Activated CD4-positive, alpha-beta T cell treated with anti-CD3 and anti-CD28 coated beads for 4 hours (primary cell): ENCODE measurements at places on chromosomes 2 and 18.

DNA sequence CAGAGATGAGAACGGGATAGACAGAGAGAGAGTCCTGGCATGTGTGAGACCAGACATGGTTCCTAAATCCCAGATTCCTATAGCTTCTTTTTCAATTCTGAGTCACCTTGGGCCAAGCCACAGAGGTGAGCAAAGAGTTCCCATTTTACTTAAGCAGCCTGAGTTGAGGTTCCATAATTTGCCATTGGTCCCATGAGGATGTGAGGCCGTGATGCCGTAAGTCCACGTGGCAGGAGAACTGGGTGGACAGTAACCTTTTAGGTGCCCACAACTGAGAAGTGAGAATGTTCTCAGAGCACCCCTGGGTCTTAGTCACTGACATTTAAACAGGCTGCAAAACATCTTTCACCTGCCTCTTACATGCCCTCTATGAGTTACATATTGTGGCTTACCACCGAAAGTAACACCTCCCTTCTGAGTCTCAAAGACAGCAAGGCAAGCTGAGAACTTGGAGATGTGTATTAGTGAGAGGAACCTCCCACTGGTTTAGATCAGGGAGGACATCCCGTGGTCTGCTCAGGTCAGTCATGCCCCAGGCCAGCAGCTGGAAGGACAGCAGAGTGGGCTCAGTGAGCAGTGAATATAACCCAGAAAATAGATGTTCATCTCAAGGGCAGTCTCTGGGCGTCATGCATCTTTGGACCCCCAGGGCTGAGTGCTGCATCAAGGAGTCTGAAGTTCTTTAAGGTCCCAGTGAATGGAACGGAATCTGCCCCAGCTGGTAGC lies 127.9 kb upstream of the LGALSL start:
- peak; percentile 52 for DNase-seq

DNA sequence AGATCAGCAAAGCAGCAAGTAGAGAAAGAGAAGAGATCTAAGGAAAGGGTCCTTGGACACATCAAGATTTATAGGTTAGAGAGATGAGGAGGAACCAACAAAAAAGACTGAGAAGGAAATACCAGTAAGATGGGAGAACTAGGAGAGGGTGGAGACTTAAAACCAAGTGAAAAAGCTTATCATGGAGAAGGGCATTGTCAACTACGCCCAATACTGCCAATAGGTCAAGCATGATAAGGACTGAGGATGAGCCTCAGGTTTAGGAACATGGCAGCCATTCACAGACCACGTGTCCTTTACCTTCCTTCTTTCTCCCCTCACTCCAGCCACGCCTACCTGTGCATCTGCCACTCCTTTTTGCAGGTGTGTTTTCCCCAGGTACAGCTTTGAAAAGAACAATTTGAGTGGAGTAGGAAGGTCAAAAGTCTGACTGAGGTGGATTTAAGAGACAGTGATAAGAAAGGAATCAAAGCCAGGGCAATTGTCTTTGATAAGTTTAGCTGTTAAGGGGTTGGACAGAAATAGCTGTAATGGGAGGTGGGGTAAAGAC lies 238.7 kb downstream of the STK39 start:
- no peak for DNase-seq

DNA sequence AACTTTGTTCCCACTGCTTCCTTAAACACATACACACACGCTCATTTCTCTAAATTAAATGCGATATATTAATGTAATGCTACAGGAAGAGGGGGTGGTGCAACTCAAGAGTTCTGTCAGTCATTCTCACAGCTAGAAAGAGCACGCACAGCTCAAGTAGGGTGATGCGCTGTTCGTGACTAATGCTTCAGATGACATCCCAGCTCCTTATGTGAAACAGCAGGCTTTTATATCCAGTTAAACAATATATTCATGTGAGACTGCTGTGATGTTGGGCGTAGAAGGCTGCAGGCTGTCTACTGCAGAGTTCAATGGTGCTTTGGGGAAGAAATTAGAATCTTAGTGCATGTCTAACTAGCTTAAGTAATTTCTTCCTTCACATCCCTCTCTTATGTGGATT lies 912.6 kb upstream of the FSHR start:
- DNase-seq: no peak

- DNase-seq: no peak
Measured at GRCh38 chr2:121008975-121009374, 273.3 kb downstream of the GLI2 start.

DNA sequence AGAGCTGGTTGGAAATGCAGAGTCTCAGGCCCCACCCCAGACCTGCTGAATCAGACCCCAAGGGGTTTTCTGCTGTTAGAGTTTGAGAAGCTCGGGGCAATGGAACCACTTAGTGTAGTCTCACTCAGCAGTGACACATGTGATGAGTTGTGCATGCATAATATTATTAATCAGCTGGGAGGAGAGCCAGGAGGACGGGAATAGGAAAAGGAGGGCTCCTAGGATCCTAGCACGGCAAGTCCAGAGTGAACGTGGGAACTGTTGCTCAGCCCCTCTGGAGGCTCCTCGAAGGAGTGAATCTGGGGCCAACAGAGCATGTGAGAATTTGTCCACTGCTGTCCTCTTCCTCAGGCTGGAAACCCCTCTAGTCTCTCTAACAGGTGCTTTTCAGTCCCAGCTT lies 87.1 kb downstream of the HS1BP3 start:
- no peak for DNase-seq

DNA sequence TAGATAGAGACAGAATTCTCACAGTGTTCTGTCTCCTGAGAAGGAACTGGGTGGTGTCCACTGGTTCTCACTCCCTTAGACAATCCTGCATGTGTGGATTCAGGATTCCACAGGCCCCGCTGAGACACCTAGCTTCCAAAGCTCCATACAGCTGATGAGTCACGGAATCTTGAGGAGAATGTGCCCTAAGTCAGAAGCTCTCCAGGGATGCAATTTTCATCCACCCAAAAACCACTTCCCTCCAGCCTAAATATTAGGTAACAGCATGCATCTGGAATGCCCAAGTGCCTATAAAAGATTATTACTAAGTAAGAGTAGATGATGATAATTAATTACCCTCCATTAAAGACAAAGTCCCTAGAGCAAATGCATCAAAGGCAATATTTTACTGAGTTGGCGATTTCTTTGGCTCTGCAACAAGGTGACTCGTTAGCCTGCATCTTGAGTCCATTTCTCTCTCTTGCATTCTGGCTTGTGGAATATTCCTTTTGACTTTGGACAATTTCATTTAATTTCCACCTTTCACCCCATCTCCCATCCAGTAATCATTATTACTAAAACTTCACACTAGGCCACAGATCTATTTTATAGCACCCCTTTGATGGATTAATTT lies 475.1 kb downstream of the TNS1 start:
- no peak for DNase-seq

GRCh38 chr2:97796465-97797126 lies 83.2 kb downstream of the ZAP70 start:
- no peak for DNase-seq

GRCh38 chr2:189137519-189137918 lies 42.0 kb downstream of the COL5A2 start:
- DNase-seq: no peak

DNA sequence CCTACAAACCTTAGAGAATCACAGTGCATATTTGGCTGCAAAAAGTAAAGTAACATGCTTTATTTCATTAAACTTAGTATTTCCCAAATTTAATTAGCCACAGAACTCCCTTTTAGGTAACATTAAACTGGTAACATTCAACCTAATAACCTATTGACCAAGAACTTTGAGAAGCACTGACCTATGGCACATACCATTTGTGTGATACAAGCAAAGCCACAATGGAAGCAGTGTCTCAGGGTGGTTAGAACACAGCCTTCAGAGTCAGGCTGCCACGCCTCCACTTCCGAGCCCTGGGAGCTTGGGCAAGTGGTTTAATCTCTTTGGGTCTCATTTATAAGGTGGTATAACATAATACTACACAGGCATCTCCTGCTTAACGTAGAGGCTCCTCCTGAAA lies 301.4 kb downstream of the PDE11A start:
- no peak for DNase-seq

DNA sequence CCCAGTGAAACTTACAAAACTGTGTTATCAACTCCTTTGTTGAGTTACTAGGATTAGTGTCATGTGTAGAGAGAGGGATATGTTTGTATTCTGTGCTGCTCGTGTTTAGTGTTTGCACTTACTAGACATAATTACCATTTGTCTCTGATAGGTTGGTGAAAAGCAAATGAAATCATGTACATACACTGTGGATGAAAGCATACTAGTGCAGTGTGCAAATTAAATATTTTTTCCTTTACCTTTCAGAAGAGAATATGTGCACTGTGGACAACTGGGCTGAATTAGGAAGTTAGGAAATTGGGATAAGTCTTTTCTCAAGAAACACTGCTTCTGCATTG lies 1.2 kb downstream of the KIAA1328 start:
- DNase-seq: no peak

DNA sequence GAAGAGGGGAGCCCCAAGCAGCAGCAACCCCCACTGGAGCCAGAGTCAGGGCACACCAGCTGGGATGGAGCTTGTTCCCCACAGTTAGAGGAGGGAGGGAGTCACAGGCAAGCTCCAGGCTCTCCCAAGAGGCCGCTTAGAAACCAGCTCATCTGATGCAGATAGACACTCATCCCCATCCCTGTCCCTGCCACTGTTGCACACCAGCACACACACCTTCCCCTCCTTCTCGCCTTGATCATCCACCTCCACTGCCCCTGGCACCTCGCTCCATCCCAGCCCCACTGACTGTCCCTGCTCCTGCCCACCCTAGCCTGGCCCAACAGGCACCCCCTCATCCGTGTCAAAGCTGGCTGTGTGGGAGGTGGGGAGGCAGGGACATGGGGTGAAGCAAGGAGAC lies 1.5 kb upstream of the RUFY4 start:
- DNase-seq: no peak

DNA sequence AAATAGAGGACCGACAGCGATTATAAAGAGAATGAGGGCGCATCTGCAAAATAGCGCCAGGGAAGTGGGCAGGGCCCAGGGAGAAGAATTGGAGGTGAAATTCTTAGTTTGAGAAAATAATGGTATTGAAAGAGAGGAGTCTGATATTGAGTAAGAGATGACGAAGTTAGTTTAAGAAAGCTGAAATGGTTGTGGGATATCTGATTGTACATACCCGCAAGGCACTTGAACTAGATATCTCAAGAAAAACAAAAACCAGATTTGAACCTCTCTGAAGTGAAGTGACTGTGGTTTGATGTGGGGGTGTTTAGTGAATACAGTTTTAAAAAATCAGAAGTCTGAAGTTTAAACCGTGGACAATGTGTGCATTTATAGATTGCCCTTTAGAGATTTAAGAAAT lies 38.9 kb downstream of the ZNF532 start:
- DNase-seq: no peak

DNA sequence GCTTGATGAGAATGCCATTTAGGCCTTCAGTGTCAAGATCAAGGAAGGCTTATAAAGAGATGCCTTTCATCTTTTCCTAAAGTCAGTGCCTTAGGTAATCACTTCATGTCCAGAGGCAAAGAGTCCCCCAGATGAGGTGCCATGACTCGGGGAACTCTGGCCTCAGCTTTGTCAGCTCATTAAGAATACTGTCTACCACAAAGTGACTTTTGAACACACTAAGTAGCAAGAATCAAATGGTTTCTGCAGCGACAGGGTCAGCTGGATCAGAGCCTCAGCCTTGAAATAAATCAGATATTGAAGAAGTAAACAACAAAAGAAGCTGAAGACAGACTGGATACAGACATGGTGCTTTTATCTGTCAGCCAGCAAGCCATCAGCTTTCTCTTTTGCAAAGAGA lies 120.1 kb upstream of the SLC39A10 start:
- DNase-seq: no peak
